ENCODE measurements at places on chromosomes 7 and 10. TPM values are rescaled to one million over a fixed set of nuclear protein-coding genes. Genes with fewer than 3 reads are reported as not detected.
A peak's percentile ranks its signal among the peaks of the same experiment; 100 is the strongest.

DNA sequence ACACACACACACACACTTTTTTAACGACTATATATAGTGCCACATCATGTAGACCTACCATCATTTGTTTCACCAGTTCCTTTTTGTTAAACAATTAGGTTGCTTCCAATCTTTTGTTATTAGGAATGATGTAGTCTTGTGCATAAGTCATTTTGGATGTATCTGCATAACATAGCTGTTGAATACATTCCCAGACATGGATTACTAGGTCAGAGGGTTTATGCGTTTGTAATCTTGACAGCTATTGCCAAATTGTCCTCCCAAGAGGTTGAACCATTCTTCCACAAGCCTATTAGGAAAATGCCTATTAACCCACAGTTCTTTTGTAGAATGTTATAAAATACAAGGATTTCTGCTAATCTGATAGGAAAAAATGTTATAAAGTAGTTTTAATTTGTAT, 87.3 kb downstream of the PALS2 start:
- no peak overlapping the region for H3K27ac ChIP-seq
- H3K4me3 ChIP-seq = no peak overlapping the region
- DNase-seq = no peak

DNA sequence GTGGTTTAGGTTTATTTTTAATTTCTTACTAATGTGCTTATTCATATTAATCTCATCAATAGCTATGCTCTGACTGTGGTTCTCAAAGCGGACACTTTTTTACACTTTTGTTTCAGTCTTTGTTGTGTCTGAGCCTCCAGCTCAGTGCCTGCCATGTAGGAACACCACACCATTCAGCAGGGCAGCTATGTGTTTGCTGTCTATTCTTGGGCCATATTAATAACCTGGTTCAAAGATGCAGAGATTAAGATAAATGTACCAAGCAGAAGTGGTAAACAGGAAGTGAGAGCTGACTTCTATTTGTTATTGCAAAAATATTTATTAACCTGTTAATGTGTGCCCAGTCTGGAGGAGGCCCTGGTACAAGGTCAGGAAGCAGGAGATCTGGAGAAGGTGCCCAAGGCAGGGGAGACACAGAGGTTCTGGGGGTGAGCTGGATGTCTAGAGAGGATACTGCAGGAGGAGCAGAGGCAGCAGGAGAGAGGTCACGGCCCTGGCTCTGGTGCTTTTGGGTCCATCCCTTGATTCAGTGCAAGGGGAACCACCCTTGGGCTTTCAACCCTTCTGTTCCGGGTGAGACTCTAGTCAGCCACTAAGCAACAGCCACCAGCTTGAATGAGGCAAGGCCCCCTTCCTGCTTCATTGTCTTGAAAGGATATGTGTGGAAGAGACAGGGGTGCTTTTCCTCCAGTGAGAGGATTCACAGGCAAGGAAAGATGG, 1.9 kb downstream of the TBXAS1 start:
- no peak for DNase-seq
- peaks cover 15% of the 10 kb centered on the region for H3K4me1 ChIP-seq
- H3K27ac ChIP-seq = no peak overlapping the region
- H3K36me3 ChIP-seq = no peaks in the 10 kb centered on the region
- no peaks in the 10 kb centered on the region for H3K27me3 ChIP-seq

- H3K36me3 ChIP-seq = peaks cover 43% of the 10 kb centered on the region
- no peak overlapping the region for H3K27ac ChIP-seq
These were observed 27.6 kb downstream of the ERLIN1 start for GRCh38 chr10:100158044-100158805.

DNA sequence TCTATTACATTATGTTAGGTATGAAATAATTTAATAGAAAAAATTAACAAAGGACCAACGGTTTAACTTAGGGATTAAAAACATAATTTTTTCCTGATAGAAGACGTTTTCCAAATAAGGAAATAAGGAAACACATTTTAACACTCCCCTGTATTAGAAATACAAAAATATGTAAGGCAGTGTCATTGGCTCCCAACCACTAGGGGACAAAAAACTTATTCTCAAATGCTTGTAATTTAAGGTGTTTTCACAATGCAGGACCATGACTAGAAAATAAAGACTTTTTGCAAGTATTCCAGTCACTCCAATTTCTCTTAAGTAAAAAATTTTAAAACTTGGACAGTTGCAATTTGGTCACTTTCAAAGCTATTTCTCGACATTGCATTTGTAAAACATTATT, 98.8 kb upstream of the ODAD2 start:
- no peaks in the 10 kb centered on the region for H3K27me3 ChIP-seq
- no peaks in the 10 kb centered on the region for H3K4me1 ChIP-seq
- H3K4me3 ChIP-seq = no peak overlapping the region
- no peaks in the 10 kb centered on the region for H3K36me3 ChIP-seq
- no peak for DNase-seq

DNA sequence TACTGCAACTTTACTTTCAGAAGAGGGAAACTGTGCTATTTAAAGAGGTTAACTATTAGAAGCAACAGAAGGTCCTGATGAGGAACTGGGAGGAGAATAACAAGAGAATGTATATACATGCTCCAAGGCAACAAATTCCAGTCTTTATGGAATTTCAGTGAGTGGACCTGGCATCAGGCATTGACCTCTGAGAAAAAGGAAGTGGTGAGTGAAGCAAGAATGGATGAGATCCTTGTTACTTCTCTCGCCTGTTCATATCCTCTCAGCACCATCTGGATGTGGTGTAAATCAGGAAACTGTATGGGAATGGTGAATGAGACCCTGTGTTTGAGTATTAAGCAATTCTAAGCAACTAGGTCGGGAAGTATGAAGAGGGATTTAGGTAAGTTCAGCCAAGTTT, 30.3 kb upstream of the KBTBD2 start:
- no peak overlapping the region for H3K27ac ChIP-seq
- DNase-seq = no peak
- H3K36me3 ChIP-seq = peaks cover 18% of the 10 kb centered on the region
- no peak overlapping the region for H3K4me3 ChIP-seq

DNA sequence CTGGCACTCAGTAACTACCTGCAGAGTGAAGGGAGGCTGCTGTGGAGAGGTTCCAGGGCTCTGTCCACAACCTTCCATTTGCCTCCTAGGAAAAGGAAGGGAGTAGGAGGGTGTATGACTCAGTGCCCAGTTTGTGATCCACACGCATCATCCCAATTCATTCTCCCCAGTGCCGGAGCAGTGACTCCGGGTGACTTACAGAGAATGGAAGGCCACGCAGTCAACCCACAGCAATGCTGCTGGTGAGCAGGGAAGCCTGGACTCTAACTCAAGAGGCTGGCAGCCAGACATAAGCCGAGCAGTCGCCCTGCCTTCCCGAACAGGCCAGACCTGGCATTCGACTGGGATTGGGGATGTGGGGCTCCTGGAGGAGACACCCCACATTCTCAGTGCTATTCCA, 139.9 kb downstream of the SH3PXD2A start:
- no peak overlapping the region for H3K4me3 ChIP-seq
- DNase-seq = no peak
- no peaks in the 10 kb centered on the region for H3K36me3 ChIP-seq
- no peaks in the 10 kb centered on the region for H3K27me3 ChIP-seq
- no peaks in the 10 kb centered on the region for H3K4me1 ChIP-seq

DNA sequence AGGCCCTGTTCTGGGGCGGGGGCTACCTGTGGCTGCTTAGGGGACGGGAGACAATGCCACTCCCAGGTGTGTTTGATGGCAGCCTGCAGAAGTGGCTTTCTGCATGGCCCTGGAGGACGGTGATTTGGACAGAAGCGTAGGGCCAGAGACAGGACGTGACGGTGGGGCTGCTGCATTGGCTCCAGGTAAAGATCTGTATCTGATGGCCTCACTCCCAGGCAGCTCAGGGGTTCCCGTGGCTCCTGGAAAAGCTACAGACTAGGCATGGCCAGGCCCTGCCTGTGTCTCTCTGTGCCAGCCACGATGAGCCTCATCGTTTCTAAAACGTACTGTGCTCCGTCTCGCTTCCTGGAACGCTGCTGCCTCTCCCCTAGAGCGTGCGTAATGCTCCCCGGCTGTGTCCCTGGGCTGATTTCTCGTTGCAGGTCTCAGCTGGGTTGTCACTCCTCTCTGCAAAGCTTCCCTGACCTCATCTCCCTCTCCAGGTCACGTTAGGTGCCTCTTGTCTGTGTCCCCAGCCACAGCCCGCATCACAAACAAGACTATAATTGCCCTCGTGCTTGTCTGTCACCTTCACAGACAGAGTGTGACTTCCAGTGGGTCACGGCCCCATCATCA, 12.6 kb downstream of the GTF2IRD1 start:
- DNase-seq = peak; percentile 79
- no peak overlapping the region for H3K4me3 ChIP-seq
- peaks cover 12% of the 10 kb centered on the region for H3K36me3 ChIP-seq
- H3K27ac ChIP-seq = peak overlapping the region; percentile 3
- H3K4me1 ChIP-seq = peaks cover 4% of the 10 kb centered on the region
- no peaks in the 10 kb centered on the region for H3K27me3 ChIP-seq

DNA sequence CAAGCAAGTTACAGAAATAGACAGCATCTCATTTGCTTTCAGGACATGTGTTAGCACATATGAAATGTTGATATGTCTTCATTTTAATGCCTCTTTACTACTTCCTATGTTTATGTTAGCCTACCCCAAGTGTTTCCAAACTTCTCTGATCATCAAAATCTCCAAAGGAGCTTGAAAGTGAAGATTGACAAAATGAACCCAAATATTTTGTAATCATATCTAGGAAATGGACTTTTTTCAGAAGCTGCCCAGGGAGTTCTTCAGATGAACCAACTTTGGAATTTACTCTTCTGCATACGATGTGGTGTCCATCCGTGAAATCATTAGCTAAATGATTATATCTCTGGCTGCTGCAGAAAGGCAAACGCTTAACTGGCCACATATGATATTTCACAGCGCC, 101.2 kb upstream of the AOAH start:
- no peak for DNase-seq
- H3K27ac ChIP-seq = no peak overlapping the region
- H3K4me3 ChIP-seq = no peak overlapping the region
- no peaks in the 10 kb centered on the region for H3K4me1 ChIP-seq
- H3K27me3 ChIP-seq = no peaks in the 10 kb centered on the region

DNA sequence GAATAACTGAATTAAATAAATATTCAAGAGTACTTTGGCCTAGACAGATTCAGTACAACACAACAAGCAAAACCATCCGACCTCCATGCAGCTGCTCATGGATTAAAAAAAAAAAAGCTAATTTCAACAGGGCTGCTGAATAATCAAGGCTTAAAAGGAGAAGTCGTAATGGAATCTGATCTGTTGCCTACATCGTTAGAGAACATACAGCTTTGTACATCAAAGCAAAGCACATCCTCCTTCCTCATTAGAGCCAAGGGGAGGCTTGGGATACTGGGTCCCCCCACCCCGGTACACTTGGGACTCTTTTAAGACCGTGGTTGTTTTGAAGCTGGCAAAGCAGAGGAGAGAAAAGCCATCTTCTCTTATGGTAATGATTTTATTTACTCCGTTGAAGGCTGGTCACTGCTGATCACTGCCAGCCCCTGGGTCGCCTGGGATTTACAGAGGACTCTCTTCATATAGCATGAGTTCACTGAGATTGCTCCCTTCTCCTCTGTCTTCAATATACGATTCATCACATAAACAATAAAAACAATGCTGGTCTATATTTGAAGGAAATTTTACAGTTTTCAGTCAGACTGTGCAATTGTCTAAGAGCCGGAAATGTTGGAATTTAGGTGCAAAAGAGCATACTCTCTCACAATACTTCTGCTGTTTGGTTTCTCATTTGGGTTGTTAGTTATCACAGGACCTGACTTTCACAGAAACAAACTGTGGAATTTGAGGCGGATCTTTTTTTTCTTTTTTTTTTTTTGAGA, 148.8 kb downstream of the FAM107B start:
- H3K36me3 ChIP-seq = no peaks in the 10 kb centered on the region
- no peaks in the 10 kb centered on the region for H3K27me3 ChIP-seq
- DNase-seq = no peak
- peak overlapping the region; percentile 92 for H3K27ac ChIP-seq

DNA sequence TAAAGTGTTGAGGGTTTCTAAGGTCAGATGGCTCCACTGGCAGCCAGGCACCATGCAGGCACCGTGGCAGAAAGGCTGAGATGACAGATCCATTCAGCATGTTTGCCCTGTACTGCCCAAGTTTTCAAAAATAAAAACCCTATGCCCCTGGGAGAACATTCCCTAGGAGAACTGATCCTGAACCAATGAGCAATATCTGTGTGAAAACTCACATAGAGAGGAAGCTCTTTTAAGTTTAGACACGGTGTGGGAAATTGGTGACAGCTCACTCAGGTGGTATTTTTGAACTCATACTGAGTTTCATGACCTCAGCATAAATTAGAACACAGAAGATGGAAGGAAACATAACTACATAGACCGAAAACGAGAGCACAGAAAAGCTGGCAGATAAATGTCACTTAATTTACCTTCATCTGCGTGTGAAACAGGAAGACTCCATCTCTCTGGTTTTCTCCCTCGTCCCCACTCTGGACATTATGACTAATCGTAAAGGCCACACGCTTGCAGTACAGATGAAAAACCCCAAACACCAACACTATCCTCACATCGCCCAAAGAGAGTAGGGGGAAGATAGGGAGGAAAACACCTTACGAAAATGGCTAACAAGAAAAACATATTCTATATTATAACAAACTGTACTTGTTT, 127.8 kb downstream of the ICA1 start:
- no peaks in the 10 kb centered on the region for H3K36me3 ChIP-seq
- H3K4me1 ChIP-seq = peaks cover 4% of the 10 kb centered on the region
- no peak for DNase-seq
- no peak overlapping the region for H3K4me3 ChIP-seq
- H3K27me3 ChIP-seq = no peaks in the 10 kb centered on the region

DNA sequence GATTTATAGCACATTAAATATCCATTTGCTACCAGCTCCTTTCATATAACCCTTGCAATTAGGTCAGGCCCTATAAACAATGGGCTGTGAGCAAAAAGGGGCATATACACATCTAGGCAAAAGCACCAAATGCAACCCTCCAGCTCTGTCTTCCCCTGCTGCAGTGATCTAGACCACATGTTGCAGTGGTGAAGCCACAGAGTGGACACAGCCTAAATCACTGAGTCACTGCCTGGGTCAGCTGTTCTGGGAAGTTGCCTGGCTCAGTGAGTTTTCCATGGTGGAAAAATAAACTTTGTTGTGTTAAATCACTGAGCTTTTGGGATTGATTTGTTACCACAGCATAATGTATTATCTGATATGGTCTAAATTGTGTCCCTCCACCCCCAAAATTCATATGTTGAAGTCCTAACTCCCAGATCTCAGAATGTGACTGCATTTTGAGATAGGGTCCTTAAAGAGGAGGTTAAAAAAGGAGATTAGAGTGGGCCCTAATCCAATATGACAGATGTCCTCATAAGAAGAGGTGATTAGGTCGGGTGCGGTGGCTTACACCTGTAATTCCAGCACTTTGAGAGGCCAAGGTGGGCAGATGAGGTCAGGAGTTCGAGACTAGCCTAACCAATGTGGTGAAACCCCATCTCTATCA, 70.4 kb downstream of the ZFAND4 start:
- no peaks in the 10 kb centered on the region for H3K36me3 ChIP-seq
- peaks cover 9% of the 10 kb centered on the region for H3K27me3 ChIP-seq
- no peak overlapping the region for H3K4me3 ChIP-seq

- DNase-seq = no peak
- H3K4me1 ChIP-seq = no peaks in the 10 kb centered on the region
- no peaks in the 10 kb centered on the region for H3K36me3 ChIP-seq
- no peak overlapping the region for H3K4me3 ChIP-seq
- H3K27me3 ChIP-seq = no peaks in the 10 kb centered on the region
These were observed 524.8 kb downstream of the GRM8 start for GRCh38 chr7:126727930-126728391.

GRCh38 chr7:13179011-13179582, 491.7 kb downstream of the ARL4A start:
- no peak overlapping the region for H3K4me3 ChIP-seq
- H3K27me3 ChIP-seq = no peaks in the 10 kb centered on the region
- H3K27ac ChIP-seq = no peak overlapping the region
- no peak for DNase-seq

The CLDN3 gene
- total RNA-seq = 44.1 TPM

The SLC26A3 gene
- total RNA-seq = not detected

The FBXL13 gene
- 2.1 TPM for total RNA-seq

The C10orf120 gene
- total RNA-seq = not detected

Measured in endodermal cell (in vitro differentiated cells).